ENCODE measurements at places on chromosomes 4 and X.

GRCh38 chr4:148095346-148095923, 346.8 kb downstream of the NR3C2 start:
- no peak for DNase-seq

DNA sequence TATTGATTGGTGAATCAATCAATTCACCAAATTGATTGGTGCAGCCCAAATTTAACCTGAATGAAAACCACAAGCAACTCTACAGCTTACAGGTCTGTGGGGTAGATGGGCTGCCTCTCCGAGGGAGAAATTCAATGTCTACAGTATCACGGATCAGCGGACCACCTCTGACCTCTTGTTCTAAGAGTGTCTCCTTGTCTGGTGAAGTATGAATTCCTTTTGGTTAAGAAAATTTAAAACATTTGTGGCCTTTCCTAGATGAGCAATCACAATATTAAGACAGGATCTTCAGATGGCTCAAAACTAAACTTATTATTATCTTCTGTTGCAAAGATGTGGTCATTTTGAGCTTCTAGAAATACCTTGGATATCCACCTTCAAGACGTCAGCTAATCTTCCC, 153.3 kb downstream of the IL15 start:
- DNase-seq: no peak

GRCh38 chr4:150619042-150619441, 37.1 kb downstream of the MAB21L2 start:
- DNase-seq: no peak

- peak; percentile 3 for DNase-seq
Measured at GRCh38 chrX:53595266-53595810, 91.2 kb downstream of the HUWE1 start.

DNA sequence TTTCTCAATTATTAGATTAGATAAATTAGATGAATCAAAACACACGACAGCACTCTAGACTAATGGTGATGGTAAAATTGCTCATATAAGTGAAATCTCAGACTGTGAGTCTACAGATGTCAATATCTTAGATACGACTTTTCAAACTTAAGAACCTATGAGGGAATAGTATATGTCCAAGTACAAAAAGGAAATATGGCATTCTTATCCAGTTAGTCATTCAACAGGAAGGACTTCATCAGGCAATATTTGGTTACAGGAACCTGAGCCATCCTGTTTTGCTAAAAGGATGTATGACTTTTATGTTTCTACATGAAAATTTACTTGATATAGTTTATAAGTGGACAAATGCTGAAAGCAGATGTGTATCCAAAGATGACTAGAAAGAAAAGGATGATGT, 107.0 kb downstream of the CT47B1 start:
- DNase-seq: no peak

DNA sequence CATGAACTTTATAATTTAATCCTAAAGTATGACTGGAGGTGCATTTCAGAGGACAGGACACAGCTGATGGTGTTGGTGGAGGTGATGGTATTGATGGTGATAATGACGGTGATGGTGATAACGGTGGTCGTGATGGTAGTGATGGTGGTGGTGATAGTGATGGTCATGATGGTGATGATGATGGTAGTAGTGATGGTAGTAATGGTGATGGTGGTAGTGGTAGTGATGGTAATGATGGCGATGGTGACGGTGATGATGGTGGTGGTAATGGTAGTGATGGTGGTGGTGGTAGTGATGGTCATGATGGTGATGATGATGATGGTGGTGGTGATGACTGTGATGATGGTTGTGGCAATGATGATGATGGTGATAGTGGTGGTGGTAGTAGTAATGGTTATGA, 40.4 kb downstream of the SLC2A9 start:
- DNase-seq: no peak

DNA sequence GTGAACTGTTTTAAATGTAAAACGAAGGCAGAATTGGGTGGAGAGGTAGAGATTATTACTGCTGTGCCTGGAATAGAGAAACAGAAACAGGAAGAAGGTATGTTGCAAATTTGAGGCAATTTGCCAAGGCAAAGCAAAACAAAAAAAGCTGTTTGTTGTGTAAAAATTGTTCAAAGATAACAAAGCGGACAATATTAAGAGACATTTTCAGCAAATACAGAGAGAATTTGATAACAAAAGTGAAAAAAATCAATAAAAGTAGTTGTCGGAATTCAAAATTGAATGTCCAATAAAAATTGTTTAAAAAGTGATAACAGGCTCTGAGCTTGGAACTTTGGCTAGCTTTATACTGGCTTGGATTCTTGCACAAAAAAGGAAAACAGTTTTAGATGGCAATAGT, 14.4 kb upstream of the SMS start:
- peak; percentile 56 for DNase-seq

DNA sequence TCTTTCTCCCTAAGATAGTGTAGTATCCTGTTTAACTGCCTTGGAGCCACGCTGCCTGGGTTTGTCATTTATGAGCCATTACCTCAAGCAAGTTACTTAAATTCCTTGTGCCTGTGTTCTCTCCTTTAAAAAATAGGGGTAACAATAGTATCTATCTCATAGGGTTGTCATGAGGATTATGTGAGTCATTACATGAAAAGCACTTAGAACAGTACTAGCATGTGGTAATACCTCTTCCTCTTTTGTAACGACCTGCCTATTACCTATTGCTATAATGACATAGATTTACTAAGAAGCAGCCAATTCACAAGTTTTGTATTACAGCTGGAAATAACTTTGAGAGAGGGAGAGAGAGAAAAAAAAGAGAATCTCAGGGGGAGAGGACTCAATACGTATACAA, 834.7 kb downstream of the RAPGEF2 start:
- peak; percentile 8 for DNase-seq

GRCh38 chrX:110733166-110733565, 62.5 kb downstream of the CHRDL1 start:
- DNase-seq: peak; percentile 1

DNA sequence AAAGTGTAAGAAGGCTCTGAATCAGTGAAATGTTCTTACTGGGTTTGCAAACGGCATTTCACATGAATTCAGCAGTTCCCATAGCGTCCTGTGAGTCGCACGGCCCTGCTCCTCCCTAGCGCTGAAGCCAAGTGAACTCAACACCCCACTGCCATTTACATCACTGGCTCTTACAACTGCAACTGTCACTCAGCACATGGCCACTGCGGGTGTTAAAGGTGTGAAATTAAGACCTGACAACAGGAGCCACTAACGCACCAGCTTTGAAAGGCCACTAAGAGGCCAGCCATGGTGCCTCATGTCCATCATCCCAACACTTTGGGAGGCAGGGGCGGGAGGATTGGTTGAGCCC, 31.7 kb downstream of the RNF212 start:
- peak; percentile 73 for DNase-seq

GRCh38 chr4:31964685-31965084, 1244.5 kb downstream of the PCDH7 start:
- peak; percentile 55 for DNase-seq

- peak; percentile 67 for DNase-seq
Measured at GRCh38 chrX:37349221-37350033, at the start of gene PRRG1. TSS of gene PRRG1 (plus strand) at chrX:37349364. CDS start at chrX:37406250, 56,886 bp downstream.

DNA sequence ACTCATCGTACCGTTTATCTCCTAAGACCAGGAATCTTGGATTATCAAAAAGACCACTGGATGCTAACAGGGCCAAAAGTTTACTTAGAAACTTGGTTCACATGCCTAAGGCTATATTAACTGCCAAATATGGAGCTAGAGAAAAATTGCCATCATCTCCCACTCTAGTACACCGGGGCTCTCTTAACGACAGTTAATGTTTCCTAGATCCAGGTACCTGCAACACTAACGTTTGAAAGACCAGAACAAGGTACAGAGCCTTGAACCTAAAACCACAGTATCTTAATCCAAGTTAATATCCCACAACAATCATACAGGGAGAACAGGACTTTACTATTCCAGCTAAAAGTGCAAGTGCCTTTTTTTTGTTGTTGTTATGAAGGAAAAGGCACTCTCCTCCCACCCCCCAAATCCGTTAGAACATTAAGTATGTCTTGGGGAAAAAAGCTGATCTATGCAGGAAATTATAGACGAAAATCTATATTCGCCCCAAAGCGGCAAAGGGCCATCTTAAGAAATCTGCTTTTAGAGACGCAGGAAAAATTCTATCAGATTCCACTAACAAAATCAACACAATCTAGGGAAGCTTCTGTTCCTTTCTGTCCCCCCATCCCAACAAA, 1.3 kb downstream of the G3BP2 start:
- DNase-seq: no peak

GRCh38 chr4:20618731-20619130, 81.5 kb upstream of the PACRGL start:
- no peak for DNase-seq

DNA sequence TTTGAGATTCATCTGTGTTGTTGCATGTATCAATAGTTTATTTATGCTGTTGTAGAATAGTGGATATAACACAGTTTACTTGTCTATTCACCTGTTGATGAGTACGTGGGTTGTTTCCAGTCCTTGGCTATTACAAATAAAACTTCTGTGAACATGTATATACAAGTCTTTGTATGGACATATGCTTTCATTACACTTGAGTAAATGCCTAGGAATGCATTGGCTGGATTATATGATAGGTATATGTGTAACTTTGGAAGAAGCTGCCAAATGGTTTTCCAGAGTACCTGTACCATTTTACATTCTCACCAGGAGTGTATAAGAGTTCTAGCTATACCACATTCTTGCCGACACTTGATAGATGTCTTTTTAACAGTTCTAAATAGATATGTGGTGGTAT, 16.5 kb downstream of the ART3 start:
- DNase-seq: no peak

- no peak for DNase-seq
Measured at GRCh38 chr4:27272217-27272616, 411.6 kb downstream of the STIM2 start.

GRCh38 chr4:25310066-25310802, 2.3 kb upstream of the ZCCHC4 start:
- peak; percentile 79 for DNase-seq

DNA sequence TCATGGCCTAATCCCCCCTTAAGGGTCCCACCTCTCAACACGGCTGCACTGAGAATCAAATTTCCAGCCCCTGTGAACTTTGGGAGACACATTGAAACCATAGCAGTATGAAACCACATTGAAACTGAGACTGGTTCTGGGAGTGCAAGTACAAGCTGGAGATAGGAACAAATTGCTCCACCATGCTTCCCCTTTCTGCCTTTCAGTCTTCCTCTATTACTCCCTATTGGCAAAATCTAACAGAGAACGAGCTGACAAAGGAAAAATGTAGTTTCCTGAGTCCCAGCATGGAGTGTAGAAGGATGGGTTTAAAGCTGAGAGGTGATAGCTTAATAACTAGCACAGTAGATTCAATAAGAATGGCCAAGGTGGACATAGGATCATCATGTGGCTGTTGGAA, 161.7 kb upstream of the RPL34 start:
- no peak for DNase-seq

GRCh38 chr4:122562449-122562848, 58.4 kb downstream of the IL21 start:
- no peak for DNase-seq

DNA sequence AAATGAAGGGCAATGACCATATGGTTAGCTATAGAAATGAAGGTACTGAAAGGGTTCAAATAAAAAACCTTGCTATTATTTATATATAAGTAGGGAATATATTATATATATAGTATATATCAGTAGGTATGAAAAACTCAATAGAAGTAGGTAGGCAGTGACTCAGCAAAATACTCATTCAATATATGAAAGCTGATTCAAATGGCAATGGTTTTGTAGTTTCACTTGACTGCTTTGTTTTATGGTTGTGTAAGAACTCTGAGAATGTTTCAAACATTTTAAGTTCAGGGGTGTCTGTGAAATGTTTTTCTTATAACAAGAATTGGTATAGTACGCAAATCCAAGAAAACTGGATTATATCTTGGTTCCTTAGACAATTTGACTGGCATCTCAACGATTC, 4.1 kb downstream of the ZNF280C start:
- no peak for DNase-seq

DNA sequence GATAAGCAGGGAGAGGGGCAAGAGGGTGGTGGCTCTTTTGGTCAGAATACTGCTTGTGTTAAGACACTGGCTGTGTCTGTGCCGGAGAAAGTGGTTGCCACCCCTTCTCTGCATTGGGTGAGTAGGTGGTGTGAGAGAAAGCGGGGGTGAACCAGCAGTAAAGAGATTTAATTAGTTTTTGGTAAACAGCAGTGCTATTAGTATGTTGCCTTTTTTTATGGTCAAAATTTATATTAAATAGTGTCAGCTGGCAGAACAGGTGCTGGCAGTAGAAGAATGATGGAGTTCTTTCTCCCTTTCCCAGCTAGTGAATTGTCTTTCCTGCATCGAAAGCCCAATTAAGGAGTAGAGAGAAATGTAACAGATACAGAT, 181.6 kb downstream of the LARP7 start:
- no peak for DNase-seq

GRCh38 chrX:41739871-41740270, 15.9 kb downstream of the GPR82 start:
- DNase-seq: no peak

- DNase-seq: no peak
Measured at GRCh38 chr4:132934911-132935310, 214.2 kb upstream of the PCDH10 start.

- DNase-seq: no peak
Measured at GRCh38 chrX:139495324-139495723, 35.2 kb upstream of the F9 start.

DNA sequence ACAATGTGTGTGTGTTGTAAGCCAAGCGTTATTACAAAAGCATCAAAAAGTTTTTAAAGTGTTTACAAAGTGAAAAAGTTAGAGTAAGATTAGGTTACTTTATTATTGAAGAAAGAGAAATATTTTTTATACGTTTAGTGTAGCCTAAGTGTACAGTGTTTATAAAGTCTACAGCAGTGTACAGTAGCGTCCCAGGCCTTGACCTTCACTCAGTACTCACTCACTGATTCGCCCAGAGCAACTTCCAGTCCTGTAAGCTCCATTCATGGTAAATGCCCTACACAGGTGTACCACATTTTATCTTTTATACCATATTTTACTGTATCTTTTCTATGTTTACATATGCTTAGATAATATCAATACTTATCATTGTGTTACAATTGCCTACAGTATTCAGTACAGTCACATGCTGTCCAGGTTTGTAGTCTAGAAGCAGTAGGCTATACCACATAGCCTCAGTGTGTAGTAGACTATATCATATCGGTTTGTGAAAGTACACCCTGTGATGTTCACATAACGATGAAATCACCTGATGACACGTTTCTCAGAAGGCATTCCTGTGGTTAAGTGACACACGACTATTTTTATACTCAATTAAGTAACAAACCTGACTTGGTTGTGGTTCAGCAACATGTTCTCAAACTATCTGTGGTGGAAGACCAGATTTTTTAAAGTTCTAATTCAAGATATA, 152.0 kb upstream of the EDNRA start:
- DNase-seq: no peak

DNA sequence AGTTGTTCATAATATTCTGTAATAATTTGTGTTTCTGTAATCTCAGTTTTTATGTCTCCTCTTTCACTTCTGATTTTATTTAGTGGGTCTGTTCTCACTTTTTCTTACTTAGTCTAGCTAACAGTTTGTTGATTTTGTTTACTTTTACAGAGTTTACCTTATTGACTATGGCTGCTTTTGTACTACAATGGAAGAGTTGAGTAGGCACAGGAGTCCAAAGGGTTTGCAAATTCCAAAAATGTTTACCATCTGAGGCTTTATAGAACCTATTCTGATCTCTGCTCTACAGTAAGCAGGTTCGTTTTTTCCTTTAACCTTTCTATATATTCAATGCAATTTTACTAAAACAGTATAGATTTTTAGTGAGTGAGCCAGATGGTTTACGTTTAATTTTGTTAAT, 55.1 kb downstream of the UGT2B17 start:
- no peak for DNase-seq

GRCh38 chr4:166017804-166018203, 144.8 kb downstream of the TLL1 start:
- DNase-seq: no peak
